Activated B cell treated with CpG ODN at 0.5 μM for 24 hours (primary cell): ENCODE measurements at places on chromosomes 4 and X. TPM values are rescaled to one million over a fixed set of nuclear protein-coding genes. Genes with fewer than 3 reads are reported as not detected.

The APLN gene
- total RNA-seq = not detected in 2 replicates

The DMP1 gene
- not detected in 2 replicates for total RNA-seq

The INPP4B gene
- 0.11 and 0.22 TPM in 2 replicates for total RNA-seq

The PDCL2 gene
- total RNA-seq = not detected in 2 replicates

The SHROOM4 gene
- total RNA-seq = not detected in 2 replicates

The RNF175 gene
- total RNA-seq = not detected in 2 replicates

The ZBTB33 gene
- total RNA-seq = 17.4 and 19.8 TPM in 2 replicates

The CBR4 gene
- 25.7 and 25.8 TPM in 2 replicates for total RNA-seq

The POU3F4 gene
- total RNA-seq = not detected in 2 replicates

The ZAR1 gene
- total RNA-seq = not detected in 2 replicates

The TBC1D8B gene
- total RNA-seq = 6.5 and 8.4 TPM in 2 replicates

The SHOX gene
- total RNA-seq = not detected in 2 replicates

The ZFP92 gene
- total RNA-seq = 1.5 and 1.6 TPM in 2 replicates

The AMTN gene
- total RNA-seq = not detected in 2 replicates

The ARMCX4 gene
- total RNA-seq = 3.6 and 4.6 TPM in 2 replicates

The DUSP21 gene
- not detected in 2 replicates for total RNA-seq

The GPR34 gene
- 0.24 and 0.42 TPM in 2 replicates for total RNA-seq

The DRD5 gene
- total RNA-seq = not detected in 2 replicates

The KLF8 gene
- 15.2 and 17.8 TPM in 2 replicates for total RNA-seq

The ITGB1BP2 gene
- 2.8 and 6.7 TPM in 2 replicates for total RNA-seq

The NKX3-2 gene
- total RNA-seq = not detected in 2 replicates

The GRIA2 gene
- not detected in 2 replicates for total RNA-seq
